Renal cortical epithelial cell (primary cell): ENCODE measurements at places on chromosomes 4 and X. TPM values are rescaled to one million over a fixed set of nuclear protein-coding genes. Genes with fewer than 3 reads are reported as not detected.

The GSPT2 gene
- total RNA-seq: 4.3 and 15.5 TPM in 2 replicates

DNA sequence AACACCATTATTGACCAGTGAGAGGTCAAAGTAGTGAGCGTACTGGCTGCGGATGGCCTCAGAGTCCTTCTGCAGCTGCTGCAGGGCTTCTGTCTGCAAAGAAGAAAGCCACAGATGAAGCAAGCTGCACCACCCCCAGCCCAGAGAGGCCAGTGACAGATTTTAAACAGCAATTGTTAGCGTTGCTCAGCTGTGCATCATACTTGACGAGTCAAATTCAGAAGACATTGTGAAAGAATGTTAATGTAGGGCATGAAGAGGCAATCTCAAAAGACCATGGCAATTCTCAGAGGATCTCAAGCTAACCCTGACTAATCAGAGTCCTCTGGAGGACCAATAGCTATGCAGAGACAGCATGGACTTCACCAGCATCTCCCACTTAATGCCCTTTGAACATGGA lies 16.6 kb downstream of the DKC1 start:
- DNase-seq: no peak

DNA sequence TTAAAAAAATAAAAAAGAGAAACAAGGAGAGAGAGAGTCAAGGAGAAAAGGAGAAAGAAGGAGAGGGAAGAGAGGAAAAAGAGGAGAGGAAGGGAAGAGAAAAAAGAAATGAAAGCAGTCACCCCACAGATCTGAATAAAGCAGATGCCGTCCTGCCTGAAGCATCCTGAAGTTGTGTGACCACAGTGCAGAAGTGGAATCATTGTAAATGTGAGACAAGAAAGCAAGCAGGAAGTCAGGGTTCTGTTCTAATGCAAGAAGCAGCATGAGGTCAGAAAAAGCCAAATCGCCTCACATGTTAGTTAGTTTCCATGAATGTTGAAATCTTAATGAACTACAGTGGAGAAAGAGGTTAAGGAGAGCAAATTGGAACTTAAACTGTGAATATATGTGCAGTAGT lies 692.5 kb downstream of the CENPC start:
- no peak for DNase-seq

GRCh38 chr4:110823251-110823650 lies 200.4 kb upstream of the PITX2 start:
- DNase-seq: no peak

The NLRP2B gene
- not detected in 2 replicates for total RNA-seq

GRCh38 chr4:66842724-66843088 lies 702.6 kb downstream of the CENPC start:
- DNase-seq: no peak

GRCh38 chrX:151773434-151773833 lies 38.9 kb downstream of the CNGA2 start:
- DNase-seq: no peak

- DNase-seq: no peak
These were observed 561.5 kb downstream of the BCOR start for GRCh38 chrX:39536211-39536610.

DNA sequence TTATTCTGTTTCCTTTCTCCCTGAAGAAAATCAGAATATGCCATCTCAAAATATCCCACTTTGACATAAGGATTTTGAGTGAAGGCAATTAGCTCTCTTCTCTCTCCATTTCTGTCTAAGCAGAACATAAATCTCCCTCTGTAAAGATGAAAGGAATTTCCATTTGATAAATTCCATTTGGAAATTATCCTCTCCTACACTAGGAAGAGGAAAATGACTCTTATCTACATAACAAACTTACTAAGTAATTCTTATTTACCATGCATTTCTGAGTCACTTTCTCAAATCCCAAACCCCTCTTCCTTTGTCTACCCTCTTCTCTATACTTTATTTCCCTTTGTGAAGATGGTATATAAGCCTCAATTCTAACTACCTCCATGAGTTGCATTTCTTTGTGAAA lies 11.4 kb downstream of the TBCK start:
- no peak for DNase-seq

GRCh38 chr4:88610771-88611170 lies 18.5 kb downstream of the HERC3 start:
- DNase-seq: peak; percentile 98

GRCh38 chr4:131974730-131975129 lies 1174.4 kb upstream of the PCDH10 start:
- no peak for DNase-seq

- DNase-seq: no peak
These were observed 67.1 kb upstream of the GUCY1A1 start for GRCh38 chr4:155599596-155599995.

DNA sequence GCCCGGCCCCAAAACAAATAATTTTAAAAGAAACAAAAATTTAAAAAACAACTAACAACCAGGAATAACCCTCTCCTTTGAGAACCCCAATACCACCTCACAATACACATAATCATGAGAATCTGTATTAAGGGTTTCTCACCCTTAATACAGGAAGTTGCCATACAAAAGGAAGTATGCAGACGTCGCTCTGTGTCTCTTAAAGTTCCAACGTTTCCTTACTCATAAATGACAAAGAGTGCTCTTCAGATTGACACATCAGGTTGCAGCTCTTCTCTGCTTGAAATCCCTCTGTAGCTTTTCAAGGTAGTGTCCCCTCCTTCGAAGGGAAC lies 73.9 kb upstream of the IRF2 start:
- DNase-seq: no peak

GRCh38 chr4:171430495-171430894 lies 382.7 kb upstream of the GALNTL6 start:
- DNase-seq: no peak

The UGT2B7 gene
- 137 and 190 TPM in 2 replicates for total RNA-seq
